ENCODE measurements at places on chromosomes 1 and 21.

DNA sequence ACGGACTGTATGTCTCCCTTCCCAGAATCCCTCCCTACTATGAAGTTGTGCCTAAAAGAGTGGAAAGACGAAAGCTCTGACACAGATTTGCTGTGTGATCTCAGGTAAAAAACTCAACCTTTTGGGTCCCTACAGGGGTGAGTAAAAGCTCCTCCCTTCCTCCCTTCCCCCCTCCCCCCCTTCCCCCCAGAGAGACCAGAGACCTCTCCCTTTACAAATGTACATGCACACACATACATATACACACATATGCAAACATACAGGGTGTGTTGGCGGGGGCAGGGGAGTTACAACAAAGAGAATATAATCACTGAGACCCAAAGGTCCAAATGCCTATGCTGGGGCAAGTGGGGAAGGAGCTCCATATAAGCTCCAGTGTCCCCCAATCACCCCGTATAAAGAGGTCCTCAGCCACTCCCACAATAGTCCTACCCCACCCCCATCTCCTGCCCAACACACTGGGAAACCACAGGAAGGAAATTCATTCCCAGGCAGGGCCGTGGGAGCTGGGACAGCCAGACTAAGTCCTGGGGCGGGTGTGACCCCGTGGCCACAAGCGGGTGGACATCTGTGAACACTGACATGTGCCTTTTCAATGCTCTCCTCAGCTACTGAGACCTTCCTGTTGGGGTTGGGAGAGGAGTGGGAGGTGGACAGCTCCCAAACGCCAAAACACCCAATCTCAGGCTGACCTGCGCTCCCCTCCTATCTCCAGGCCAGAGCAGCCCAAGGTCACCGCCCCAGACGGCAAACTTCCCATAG is 2.0 kb downstream of the MEF2D start:
- H3K27me3 ChIP-seq = no peaks in the 10 kb centered on the region
- DNase-seq = no peak
- peaks cover 50% of the 10 kb centered on the region for H3K4me1 ChIP-seq
- H3K27ac ChIP-seq = no peak overlapping the region
- H3K36me3 ChIP-seq = peaks cover 10% of the 10 kb centered on the region
- H3K4me3 ChIP-seq = peak overlapping the region; percentile 88

- H3K4me1 ChIP-seq = no peaks in the 10 kb centered on the region
- H3K36me3 ChIP-seq = no peaks in the 10 kb centered on the region
- DNase-seq = no peak
- no peak overlapping the region for H3K4me3 ChIP-seq
- H3K27ac ChIP-seq = no peak overlapping the region
These were observed 50.2 kb downstream of the KCNN3 start for GRCh38 chr1:154819628-154820590.

GRCh38 chr1:29672416-29673227 is 436.3 kb downstream of the PTPRU start:
- H3K27me3 ChIP-seq = peaks cover 7% of the 10 kb centered on the region
- H3K4me3 ChIP-seq = no peak overlapping the region
- no peaks in the 10 kb centered on the region for H3K4me1 ChIP-seq
- no peak for DNase-seq
- H3K27ac ChIP-seq = no peak overlapping the region

DNA sequence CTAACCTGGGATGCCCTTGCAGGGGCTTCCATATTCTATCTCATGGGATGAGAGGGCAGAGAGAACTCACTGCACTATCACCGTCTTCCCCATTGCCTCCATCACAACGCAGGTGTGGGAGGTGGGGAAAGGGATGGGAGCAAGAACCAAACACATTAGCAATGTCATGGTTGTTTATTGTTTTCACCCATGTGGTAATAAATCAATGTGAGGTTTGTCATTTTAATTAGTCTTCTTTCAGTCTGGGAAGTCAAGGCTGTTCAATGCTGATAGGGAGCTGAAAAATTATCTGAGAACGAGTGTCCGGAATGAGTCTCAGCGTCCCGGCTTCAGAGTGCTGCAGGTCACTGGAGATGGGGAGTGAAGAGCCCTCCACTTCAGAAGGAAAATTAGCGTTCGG is 268.5 kb downstream of the DUSP10 start:
- no peak for DNase-seq
- H3K27ac ChIP-seq = no peak overlapping the region
- H3K36me3 ChIP-seq = no peaks in the 10 kb centered on the region
- no peak overlapping the region for H3K4me3 ChIP-seq
- no peaks in the 10 kb centered on the region for H3K27me3 ChIP-seq

GRCh38 chr1:66559517-66559916 is 25.6 kb downstream of the SGIP1 start:
- peaks cover 30% of the 10 kb centered on the region for H3K4me1 ChIP-seq
- H3K36me3 ChIP-seq = no peaks in the 10 kb centered on the region
- no peak overlapping the region for H3K27ac ChIP-seq
- no peak for DNase-seq
- no peak overlapping the region for H3K4me3 ChIP-seq
